Stimulated activated CD8-positive, alpha-beta memory T cell treated with anti-CD3 and anti-CD28 coated beads, Interleukin-4, amount 100 ng/mL, for 1 hour (primary cell): ENCODE measurements at places on chromosomes 1 and 21.
A peak's percentile ranks its signal among the peaks of the same experiment; 100 is the strongest.

GRCh38 chr21:39637971-39638240 is 25.2 kb downstream of the B3GALT5 start:
- DNase-seq: no peak

DNA sequence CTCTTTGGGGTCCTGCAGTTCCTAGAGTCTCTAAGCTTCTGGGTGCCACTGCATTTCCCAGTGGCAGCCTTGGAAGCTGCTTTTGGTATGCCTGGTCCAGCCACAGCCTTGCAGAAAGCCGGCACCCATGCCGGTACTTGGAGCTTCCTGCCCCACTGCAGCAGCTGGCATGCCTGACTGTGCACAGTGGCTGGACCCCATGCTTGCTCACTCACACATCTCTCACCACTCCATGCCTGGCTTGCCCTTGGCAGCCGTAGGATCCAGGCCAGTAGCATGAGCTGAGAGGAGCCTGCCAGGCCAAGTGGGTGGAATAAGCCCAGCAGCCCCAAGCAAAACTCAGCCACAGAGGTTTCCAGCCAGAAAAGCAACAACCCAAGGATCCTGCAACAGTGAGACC is 20.3 kb upstream of the FNBP1L start:
- DNase-seq: no peak

- no peak for DNase-seq
Measured at GRCh38 chr21:39518055-39518846, 66.5 kb downstream of the SH3BGR start.

DNA sequence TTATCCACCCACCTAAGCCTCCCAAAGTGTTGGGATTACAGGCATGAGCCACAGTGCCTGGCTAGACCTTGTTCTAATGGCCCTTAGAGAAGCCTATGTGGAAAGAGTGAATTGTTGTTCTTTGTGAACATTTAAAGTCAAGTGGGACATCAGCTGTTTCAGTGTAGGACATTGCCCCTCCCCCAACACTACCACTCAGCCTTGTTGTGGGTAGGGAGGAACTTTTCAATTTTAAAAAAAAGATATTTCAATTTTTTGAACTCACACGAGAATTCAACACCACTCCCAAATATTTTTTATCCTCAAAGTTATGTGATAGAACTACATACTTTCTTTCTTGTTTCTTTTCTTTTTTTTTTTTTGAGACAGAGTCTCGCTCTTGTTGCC is 36.7 kb upstream of the TMEM222 start:
- DNase-seq: no peak

DNA sequence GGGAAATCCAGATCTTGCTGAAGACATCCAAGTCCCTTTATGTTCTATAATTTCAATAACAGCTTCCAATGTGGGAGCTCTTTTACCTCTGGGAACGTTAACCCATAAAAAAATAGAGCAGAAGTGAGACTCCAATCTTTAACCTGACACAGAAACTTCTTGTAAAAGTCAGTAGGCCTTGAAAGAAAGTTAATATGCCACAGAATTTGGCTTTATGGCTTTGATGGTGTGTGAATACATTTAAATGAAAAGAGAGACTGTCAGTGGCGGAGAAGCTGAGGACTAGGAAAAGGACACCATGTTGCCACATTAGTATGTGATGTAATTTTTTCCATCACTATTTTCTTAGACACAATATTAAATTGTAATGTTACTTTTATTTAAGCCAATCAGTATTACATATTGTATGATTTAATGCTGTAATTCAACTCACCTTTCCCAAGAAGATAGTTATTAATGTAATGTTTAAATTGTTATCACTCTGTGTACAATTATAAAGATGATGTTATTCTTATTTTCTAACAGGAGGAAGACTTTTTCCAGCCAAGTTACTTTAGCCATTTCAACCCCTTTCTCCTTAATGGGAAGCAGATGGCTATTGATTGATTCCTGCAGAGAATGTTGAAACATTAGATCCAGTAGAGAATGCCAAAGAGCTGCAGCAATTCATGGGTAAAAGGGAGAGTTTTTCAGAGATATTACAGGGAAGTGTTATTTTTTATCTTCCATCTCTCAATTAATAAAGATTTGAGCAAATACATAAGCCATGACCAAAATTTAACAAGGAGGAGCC is 17.5 kb upstream of the CLDN8 start:
- DNase-seq: no peak

- no peak for DNase-seq
Measured at GRCh38 chr1:231727171-231727570, 100.6 kb downstream of the DISC1 start.

- no peak for DNase-seq
Measured at GRCh38 chr1:156225677-156226014, 12.8 kb downstream of the PMF1 start.

DNA sequence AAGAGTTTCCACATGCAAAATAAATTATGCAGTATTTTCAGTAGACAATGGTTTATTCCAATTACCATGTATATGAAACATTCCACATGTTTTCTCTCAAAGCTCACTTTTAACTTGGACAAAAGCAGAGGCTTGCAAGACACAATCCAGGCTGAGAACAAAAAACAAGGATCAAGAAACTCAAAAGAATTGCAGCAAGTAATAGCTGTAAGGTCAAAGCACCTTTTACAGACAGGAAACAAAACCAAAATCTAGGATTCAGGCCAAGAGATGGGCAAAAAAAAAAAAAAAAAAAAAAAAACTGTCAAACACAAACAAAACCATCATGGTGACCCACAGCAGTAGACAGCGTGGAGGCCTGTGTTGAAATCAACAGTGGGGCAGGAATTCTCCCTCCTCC is 9.3 kb downstream of the RGS1 start:
- no peak for DNase-seq

- no peak for DNase-seq
Measured at GRCh38 chr21:36881228-36881627, 85.2 kb downstream of the HLCS start.

DNA sequence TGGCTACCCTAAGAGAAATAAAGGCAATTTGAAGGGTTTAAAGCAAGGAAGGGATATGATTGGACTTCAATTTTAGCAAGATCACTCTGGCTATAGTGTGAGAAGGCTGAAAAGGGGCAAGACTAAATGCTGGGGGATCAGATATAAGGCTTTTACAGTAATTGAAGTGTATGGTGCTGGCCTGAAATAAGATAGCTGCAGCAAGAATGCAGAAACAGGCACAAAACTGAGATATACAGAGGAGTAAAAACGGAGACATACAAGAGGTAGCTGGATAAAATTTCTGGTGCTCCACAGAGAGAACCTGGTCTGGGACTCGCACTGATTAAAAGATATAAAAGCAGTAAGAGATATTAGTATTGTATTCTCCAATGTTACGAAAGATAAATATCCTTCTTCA is 92.0 kb downstream of the DENND1B start:
- DNase-seq: no peak

- no peak for DNase-seq
Measured at GRCh38 chr1:190303501-190303900, 174.2 kb downstream of the BRINP3 start.

DNA sequence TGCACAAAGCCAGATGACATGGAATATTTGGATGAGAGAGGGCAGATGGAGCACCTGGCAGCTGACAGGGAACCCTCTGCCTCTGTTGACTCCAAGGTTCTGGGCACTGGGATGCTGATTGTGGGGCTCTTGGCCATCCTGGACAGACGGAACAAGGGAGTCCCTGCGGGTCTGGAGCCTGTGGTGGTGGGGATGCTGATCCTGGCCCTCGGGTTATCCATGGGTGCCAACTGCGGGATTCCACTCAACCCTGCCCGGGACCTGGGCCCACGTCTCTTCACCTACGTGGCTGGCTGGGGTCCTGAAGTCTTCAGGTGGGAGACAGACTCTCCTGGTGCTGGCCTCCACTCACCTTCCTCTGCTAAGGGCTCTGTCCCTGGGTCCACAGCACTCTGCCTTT is 1.8 kb upstream of the ATP8B2 start:
- DNase-seq: no peak

GRCh38 chr1:25523542-25523941 is 19.9 kb upstream of the LDLRAP1 start:
- DNase-seq: no peak

- DNase-seq: no peak
Measured at GRCh38 chr21:32298658-32299081, at the start of gene MRAP. TSS of gene MRAP (plus strand) at chr21:32298855. CDS start at chr21:32298972, 117 bp downstream.

- no peak for DNase-seq
Measured at GRCh38 chr1:203353486-203353885, 2.6 kb upstream of the FMOD start.

- no peak for DNase-seq
Measured at GRCh38 chr1:219398815-219399396, 214.0 kb downstream of the ZC3H11B start.

GRCh38 chr1:4075436-4076225 is 175.6 kb upstream of the C1orf174 start:
- no peak for DNase-seq

- DNase-seq: no peak
Measured at GRCh38 chr21:44383216-44383615, 29.8 kb downstream of the TRPM2 start.

- DNase-seq: no peak
Measured at GRCh38 chr21:45970674-45971615, 10.6 kb upstream of the COL6A1 start.

DNA sequence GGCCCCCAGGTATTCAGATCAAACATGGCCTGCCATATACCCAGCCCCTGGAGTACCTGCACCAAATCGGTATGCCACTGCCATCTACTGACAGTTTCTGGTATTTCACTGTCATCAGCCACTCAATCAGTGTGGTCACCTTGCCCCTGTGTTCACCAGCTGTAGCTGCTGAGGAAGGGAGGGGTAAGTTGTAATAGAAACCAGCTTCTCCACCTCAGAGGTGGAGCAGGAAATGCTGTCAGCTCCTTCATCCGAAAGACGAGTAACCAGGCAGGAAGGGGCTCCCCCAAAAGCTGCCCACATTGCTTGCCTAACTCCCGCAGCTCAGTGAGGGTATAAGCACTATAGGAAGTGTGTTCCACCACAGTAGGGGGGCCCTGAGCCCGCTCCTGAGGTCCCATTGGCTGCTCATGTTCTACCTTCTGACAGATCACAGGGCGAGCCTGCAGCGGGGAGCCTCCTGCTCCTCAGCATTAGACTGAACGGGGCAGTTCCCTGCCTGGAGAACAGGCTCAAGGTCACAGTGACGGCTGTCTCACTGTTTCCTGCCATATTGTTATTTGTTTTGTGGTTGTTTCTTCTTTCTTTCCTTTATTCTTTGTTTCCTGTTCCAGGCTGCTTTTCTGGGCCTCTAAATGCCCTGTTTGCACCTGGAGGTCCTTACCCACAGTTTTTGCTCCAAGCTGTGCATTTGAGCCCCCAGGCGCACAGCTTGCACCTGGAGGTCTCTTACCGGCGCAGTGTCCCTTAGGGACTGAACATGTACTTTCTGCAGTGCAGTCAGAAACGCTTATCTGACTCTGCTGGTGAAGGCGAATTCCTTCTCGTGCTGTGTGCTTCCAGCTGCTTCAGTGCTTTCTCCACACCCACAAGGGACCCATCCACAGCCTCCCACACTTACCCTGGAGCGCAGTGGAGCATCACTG is 1638.3 kb downstream of the MRPL39 start:
- DNase-seq: peak; percentile 35

DNA sequence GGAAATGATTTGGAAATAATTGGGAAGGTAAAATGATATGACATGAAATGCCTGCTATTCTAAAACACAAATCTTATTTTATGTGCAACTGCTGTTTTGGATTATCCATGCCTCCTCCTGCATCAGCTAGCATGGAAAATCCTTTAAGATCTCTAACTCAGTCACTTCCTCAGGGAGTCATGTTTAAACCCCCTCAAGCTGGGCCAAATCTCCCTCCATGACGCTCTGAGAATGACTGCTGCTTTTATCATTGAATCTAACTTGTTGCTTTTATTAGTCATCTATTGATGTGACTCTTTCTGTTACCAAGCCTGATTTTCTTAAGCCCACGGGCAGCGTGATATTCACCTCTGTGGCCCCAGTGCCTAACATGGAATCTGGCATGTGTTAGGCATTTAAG is 324.8 kb downstream of the DISC1 start:
- no peak for DNase-seq

GRCh38 chr1:116739371-116740012 is 14.7 kb upstream of the CD2 start:
- DNase-seq: no peak

- no peak for DNase-seq
Measured at GRCh38 chr1:185996211-185996610, 262.0 kb downstream of the HMCN1 start.

DNA sequence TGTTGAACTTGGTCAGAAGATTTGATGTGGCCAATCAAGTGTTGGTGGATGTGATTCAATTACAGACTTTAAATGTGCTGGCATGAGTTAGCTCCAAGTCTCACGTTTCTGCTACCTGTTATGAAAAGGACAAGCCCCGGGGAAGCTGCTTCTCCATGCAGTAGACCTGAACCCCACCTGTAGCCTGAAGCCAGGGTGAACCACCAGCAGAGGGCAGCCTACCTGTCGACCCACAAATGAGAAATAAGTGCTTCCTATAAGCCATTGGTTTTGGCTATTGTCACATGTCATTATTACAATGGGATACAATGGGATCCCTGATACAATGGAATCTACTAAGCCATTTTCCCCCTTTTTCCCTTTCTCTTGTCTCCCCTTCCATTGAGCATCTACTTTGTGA is 230.2 kb downstream of the PRDM2 start:
- no peak for DNase-seq

DNA sequence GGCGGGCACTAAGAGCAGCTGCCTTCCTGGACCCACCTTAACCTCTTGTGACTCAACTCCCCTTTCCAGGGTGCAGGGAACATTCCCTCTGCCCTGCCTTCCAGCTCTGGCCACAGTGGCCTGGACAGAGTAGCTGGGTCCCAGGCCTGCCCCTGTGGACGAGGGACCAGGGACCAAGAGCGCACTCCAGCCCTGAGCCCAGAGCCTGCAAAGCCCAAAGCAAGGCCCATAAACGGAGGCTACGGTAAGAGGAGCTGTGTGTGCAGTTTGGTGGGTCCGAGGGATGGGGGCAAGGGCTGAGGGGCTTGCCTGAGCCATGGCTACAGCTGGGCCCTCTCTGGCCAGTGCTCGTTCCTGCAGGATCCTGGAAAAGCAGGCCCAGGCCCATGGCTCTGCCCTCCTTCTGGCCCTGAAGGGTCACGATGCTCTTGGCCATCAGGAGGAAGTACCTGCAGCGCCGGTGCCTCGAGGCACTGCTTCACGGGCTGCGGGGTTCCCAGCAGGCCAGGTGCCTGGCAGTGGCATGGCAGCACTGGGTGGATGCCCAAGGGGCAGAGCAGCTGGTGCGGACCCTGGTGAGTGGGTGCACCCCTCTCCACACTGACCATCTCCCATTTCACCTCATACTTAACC is 17.8 kb downstream of the MTHFR start:
- no peak for DNase-seq
